Stimulated activated CD4-positive, alpha-beta T cell treated with anti-CD3 and anti-CD28 coated beads, Interleukin-1b, Interleukin-23, amount 100 ng/mL, for 24 hours (primary cell): ENCODE measurements at places on chromosomes 11 and 22.

DNA sequence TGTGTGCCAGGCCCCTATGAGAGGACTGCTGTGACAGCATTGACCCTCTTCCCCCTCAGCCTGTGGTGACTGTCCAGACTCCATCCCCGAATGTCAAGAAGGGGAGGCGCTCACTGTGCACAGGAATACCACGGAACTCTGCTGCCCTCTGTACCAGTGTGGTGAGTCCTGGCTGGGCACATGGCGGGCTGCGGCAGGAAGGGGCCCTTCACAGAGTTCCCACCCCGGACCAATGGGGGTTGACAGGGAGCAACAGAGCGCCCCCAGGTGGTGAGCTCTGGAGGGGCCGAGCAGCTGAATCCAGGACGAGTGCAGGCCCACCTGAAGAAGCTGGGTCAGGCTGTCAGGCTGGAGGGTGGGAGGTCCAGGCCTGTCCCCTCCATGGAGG is 83.8 kb upstream of the MYOD1 start:
- no peak for DNase-seq

- DNase-seq: no peak
These were observed 8.2 kb upstream of the ENDOD1 start for GRCh38 chr11:95081412-95081811.

DNA sequence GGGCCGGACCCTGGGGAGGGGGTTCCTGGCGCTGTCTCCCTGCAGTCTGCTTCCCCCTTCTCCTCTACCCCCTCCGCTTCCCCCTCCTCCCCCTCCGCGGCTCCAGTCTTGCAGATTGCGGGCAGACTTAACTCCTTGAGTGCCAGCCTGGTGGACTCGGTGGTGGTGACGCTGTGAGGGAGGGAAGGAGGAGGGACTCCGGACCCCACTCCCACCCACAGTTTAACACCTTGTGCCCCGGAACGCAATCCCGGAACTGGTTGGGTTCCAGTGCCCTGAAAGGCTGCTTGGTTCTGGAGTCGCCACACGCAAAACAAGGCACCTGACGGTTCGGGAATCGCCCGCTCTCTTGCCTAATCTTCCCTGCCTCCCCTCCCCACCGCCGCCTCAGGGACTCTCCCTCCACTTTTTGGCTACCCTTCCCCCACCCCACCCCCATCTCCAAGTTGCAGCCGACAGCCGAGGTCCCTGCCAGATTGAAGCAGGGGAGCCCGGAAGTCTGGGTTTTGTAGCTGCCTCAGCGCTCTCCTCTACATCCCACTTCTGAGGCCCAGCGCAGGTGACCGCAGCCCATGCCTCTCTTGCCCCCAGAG is 3.9 kb upstream of the BCL9L start:
- DNase-seq: no peak

- DNase-seq: no peak
These were observed 11.5 kb upstream of the CASP4 start for GRCh38 chr11:104979839-104980238.

GRCh38 chr11:34769224-34769623 is 147.0 kb downstream of the APIP start:
- DNase-seq: no peak

DNA sequence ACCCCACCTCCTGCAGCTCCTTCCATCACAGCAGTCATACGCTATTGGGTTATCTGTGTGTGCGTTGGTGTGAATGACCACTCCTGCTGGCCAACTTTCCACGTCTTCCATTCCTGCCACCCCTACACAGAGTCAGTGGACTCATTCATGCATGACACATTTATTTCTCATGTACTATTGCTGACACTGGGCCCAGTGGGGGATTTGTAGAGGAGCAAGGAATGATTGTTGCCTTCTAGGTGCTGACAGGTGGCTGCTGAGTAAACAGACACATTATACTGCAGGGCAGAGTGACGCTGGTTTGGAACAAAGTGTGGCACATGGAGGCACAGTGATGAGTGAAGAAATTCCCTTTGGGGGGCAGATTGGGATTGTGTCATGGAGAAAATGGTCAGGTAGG is 113.9 kb downstream of the CCDC81 start:
- DNase-seq: no peak

DNA sequence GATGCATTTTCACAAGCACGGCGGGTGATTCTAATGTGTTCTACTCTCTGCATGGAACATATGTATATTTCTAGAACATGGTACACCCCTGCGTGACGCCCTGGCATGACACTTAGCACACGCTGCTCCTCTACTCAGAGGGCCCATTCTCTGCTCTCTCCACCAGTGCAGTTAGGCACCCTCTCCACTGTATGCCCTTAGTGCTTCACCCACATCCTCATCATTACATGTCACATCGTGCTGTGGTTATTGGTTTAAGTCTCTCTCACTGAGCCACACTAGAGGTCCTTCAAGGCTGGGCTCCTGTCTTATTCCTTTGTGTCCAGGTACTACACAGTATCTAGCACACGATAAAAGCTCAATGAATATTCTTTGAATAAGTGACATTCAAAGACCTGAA is 16.7 kb downstream of the TMPRSS13 start:
- no peak for DNase-seq

- no peak for DNase-seq
These were observed 223.4 kb upstream of the PITPNB start for GRCh38 chr22:28142361-28142961.

GRCh38 chr11:22163394-22163797 is 29.5 kb upstream of the ANO5 start:
- DNase-seq: no peak

DNA sequence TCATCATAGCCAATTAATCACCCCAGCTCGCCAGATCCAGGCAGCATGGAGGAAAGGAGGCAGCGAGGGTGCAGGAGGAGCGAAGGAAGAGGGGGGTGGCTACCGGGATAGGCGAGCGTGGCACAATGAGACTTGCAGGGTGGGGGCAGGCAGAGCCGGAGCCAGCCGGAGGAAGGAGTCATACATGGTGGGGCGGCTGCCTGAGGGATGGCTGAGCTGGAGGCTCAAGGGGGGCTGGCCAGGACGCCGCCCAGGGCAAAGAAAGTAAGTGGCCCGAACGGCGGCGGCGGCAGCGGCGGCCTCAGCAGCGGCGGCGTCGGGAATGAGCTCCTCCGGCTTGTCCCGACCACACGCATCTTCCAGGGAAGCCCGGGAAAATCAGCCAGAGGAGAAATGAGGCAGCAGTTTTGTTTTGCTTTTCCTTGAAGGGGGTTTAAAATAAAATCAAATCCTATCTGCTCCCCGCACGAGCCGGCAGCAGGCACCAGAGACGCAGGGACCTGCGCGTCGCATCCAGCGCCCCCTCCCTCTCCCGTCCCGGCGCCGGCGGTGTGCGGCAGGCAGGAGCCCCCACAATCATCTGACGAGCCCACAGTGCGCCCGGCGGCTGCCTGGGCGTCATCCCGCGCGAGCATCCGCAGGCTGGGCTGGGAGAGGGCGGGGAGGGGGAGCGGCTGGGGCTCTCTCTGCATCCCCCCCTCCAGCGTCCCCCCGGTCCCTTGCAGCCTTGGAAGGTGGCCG is 263.6 kb downstream of the CTTN start:
- no peak for DNase-seq

- DNase-seq: no peak
These were observed 13.0 kb upstream of the FCHSD2 start for GRCh38 chr11:73155102-73155501.

GRCh38 chr22:30013201-30013600 is 67.1 kb upstream of the HORMAD2 start:
- DNase-seq: no peak

DNA sequence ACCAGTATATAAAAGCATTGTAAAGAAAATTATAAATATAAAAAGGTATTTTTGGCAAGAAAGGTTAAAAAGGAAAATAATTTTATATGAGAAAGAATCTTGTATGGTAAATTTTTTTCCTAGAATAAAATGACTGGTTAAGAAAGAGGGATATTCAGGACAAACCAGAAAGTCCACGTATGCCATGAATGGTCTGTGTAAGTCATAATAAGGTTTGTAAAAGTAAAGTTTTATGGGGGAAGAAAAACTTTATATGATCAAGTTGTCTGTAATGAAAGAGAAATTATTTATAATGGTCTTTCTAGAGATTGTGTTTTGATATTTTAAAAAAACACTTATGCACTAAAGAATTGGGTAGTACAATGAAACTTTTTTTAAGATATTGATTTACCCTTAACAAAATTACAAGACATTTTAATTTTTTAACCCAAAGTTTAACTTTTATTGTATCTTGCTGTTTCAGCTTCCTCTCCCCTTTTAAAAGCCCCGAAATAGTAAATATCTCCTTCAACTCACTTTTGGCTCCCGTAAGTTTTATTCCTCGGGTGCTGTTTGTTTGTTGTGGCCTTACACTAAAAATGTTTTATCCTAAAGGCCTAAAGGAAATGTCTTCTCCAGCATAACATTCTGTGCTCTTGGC is 47.7 kb downstream of the AMOTL1 start:
- no peak for DNase-seq

- DNase-seq: no peak
These were observed 8.7 kb downstream of the SLC22A12 start for GRCh38 chr11:64599698-64600211.

DNA sequence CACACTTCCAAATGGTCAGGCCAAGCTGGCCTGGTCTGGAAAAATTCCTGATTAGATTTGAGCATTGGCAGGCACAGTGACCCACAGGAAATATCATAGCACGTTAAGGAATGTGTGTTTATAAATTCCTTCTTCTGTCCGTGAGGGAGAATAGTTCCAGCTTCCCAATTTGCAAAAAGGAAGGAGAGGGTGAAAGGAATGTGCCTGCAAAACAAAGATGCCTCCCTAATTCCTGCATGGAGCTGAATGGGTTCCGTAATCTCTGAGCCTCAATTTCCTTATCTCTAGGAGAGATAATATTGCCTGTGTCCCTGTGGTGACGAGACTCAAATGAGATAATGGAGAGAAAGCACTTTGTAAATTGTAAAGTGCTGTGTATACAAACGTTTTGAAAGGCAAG is 105.1 kb downstream of the FEZ1 start:
- no peak for DNase-seq

DNA sequence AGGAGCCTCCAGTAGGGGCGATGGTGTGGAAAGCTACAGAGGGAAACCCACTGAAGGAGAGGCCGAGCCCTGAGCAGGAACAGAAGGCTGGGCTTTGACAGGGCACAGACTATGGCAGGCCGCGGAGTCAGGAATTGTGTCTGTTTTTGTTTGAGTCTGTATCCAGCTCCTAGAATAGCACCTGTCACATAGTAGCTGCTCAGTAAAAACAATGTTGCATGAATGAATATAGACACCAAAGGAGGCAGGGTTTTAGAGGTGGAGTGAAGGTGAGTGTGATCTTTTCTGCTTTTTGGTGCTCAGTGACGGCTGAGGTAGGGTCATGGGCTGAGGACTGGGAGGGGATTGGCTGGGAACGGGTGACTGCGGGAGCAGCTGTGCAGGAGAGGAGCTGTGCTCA is 18.5 kb upstream of the APOBEC3A start:
- DNase-seq: no peak

- DNase-seq: no peak
These were observed 33.5 kb downstream of the LRP5 start for GRCh38 chr11:68345776-68346461.

- no peak for DNase-seq
These were observed 162.8 kb upstream of the TMEM45B start for GRCh38 chr11:129652835-129653234.

DNA sequence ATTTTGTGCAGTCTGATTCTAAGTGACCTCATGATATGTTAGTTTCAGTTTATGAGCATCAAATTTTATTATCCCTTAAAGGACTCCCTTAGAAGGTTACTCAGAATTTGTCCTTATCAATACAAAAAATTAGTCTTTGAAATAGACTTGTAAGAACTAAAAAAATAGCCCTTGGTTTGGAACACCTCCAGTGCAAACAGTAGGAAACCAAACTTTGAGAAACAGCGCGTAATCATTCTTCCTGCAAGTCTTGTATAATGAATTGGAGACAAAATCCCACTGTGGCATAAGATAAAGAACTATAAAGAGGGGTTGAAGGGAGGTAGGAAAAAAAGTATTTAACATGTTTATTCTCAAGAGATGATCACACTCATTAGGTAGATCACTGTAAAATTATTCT is 10.8 kb upstream of the MSANTD4 start:
- no peak for DNase-seq

DNA sequence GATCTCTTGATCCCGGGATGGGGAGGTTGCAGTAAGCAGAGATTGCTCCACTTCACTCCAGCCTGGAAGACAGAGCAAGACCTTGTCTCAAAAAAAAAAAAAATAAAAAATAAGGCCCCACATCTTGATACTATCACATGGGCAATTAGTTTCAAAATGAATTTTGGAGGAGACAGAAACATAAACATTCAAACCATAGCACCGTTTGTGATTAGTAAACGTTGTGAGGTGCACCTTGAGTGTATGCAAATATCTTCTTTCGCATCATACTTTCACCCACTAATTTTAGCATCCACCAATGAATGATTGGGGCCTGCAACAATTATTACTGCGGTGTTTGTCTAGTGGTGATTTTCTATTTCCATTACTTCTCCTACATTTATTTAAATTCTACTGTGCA is 11.0 kb upstream of the SPDYC start:
- no peak for DNase-seq

DNA sequence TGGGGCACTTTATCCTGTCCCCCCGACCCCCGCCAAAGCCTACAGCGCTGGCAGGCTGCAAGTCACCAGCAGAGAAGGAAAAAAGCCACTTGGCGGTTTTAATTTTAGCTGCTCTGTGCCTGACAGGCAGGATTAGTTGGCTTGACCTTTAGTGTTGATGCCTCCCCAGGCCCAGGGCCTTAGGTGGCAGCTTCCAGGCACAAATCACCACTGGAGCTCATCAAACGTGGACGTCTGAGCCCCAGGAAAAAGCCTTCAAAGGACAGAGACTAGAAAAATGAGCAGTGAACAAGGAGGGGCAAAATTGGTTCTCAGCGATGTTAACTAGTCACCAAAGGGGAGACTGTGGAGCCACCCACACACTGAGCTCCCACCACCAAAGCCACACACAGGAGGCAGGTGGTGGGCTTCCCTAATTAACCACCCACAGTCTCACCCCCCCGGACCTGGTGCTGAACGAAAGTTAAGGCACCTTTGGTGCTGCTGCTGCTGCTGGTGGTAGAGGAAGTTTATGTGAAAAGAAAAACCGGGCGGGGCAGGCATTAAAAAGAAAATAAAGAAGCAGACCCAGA is 4.4 kb upstream of the PYGM start:
- no peak for DNase-seq

DNA sequence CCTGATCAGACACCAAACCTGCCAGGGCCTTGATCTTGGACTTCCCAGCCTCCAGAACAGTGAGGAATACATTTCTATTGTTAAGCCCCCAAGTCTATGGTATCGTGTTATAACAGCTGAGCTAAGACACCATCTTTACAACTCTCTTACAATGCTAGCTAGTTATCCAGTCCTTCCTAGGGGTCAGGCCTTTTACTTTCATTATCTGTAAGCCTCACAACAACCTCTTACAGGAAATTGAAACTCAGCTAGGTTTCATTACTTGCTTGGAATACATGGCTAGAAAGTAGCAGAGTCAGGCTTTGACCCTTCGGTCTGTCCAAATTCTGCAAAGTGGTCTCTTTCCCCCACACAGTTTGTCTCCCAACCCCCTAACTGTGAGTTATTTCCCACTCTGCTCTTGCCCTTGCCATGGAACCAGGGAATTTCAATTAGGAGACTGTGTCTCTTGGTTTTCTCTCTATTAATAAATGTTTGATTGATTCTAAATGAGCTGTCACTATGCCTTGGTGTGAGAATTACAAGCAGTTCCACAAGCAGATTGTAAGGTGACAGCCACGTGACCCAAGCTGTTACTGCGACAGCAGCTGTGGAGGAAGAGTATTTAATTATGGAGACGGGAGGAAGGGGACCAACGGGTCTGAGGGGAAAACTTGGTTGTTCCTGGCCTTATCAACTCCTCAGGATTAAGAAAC is 38.4 kb upstream of the CLMP start:
- no peak for DNase-seq
